ENCODE measurements at places on chromosomes 5 and 9.

GRCh38 chr5:54861212-54861894 is 124.0 kb downstream of the ESM1 start:
- DNase-seq, result no peak
- H3K4me3 ChIP-seq, result no peak overlapping the region
- no peaks in the 10 kb centered on the region for H3K4me1 ChIP-seq
- H3K27me3 ChIP-seq, result peaks cover 3% of the 10 kb centered on the region
- H3K27ac ChIP-seq, result no peak overlapping the region
- no peaks in the 10 kb centered on the region for H3K36me3 ChIP-seq

DNA sequence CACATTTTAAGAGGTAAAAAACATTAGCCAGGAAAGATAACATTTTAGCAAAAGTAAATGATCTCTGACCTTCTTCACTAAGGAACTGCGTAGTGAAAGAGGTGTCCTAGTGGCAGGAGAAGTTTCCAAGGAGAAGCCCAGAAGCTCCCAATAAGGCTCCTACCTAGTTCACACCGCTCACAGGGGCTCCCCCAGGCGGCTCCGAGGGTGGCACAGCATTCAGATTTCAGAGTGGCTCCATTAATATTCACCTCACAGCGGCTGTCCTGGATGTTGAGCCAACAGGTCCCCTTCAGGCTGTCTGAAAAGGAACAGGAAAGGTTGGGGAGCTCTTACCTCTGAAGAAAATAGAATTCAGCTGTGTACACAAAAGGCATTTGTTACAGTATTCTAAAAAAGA is 187.3 kb downstream of the FBN2 start:
- H3K4me3 ChIP-seq, result no peak overlapping the region
- no peaks in the 10 kb centered on the region for H3K27me3 ChIP-seq
- no peaks in the 10 kb centered on the region for H3K36me3 ChIP-seq
- no peaks in the 10 kb centered on the region for H3K4me1 ChIP-seq
- DNase-seq, result no peak

GRCh38 chr5:38638656-38639055 is 82.2 kb upstream of the LIFR start:
- H3K27ac ChIP-seq, result no peak overlapping the region
- peaks cover 4% of the 10 kb centered on the region for H3K27me3 ChIP-seq
- no peak for DNase-seq
- no peak overlapping the region for H3K4me3 ChIP-seq
- H3K36me3 ChIP-seq, result no peaks in the 10 kb centered on the region

- peaks cover 3% of the 10 kb centered on the region for H3K4me1 ChIP-seq
- H3K36me3 ChIP-seq, result peaks cover 81% of the 10 kb centered on the region
- no peak overlapping the region for H3K4me3 ChIP-seq
- no peak overlapping the region for H3K27ac ChIP-seq
- H3K27me3 ChIP-seq, result no peaks in the 10 kb centered on the region
Measured at GRCh38 chr9:131608493-131609037, 63.2 kb downstream of the PRRT1B start.

DNA sequence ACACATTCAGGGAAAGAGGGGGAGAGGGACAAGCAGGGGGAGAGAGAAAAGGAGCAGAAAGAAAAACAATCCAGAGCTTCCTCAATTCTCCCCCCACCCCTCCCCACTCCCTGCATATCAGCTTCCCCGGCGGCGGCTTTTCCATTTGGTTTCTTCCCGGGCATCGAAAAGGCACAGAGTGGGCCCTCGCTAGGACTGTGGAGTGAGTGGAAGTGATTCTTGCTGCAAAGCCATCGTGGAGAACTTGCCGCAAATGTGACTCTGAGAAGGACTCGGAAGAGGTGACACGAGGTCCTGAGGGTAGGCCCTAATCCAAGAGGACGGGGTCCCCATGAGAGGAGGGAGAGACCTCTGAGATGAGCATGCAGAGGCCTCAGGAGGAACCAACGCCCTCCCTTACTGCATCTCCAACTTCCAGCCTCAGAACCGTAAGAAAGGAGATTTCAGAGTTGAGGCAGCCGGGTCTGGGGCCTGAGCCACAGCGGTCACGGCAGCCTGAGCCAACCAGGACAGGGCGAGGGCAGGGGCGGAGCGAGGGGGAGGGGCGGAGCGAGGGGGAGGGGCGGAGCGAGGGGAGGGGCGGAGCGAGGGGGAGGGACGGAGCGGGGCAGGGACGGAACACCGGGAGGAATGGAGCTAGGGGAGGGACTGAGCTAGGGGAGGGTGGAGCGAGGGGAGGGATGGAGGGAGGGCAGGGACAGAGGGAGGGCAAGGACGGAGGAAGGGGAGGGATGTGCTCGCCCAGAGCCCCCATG is 21.2 kb upstream of the SARDH start:
- H3K4me1 ChIP-seq, result no peaks in the 10 kb centered on the region
- H3K4me3 ChIP-seq, result no peak overlapping the region
- no peaks in the 10 kb centered on the region for H3K27me3 ChIP-seq
- DNase-seq, result no peak
- no peaks in the 10 kb centered on the region for H3K36me3 ChIP-seq
- no peak overlapping the region for H3K27ac ChIP-seq

DNA sequence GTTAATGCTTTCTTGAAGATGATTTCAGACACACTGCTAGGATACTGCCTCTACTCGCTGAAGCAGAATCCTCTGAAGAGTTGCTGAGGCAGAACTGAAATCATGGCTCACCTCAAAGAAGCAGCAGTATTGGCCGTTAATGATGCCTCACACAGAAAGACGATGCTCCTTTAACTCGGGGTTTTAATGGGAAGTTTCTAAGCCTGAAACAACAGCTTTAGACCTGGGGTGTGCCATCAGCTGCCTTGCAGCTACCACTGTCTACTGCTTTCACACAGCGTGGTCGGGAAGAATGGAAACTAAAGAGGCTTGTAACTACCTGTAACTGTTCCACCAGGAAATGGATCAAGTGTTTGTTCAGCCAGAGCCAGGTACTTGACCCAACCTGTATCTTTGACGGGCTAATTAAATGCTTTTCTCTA is at the start of gene CTXN3:
Gene CTXN3, plus strand, starts transcription at position 65 of the 422 bp plus-strand sequence. CDS start 8,440 bp downstream, outside the sequence.
- H3K4me3 ChIP-seq, result no peak within 1 kb of the TSS
- no peak within 1 kb of the TSS for H3K27ac ChIP-seq
- DNase-seq, result no peak
- H3K4me1 ChIP-seq, result no peaks in the 10 kb centered on the region

DNA sequence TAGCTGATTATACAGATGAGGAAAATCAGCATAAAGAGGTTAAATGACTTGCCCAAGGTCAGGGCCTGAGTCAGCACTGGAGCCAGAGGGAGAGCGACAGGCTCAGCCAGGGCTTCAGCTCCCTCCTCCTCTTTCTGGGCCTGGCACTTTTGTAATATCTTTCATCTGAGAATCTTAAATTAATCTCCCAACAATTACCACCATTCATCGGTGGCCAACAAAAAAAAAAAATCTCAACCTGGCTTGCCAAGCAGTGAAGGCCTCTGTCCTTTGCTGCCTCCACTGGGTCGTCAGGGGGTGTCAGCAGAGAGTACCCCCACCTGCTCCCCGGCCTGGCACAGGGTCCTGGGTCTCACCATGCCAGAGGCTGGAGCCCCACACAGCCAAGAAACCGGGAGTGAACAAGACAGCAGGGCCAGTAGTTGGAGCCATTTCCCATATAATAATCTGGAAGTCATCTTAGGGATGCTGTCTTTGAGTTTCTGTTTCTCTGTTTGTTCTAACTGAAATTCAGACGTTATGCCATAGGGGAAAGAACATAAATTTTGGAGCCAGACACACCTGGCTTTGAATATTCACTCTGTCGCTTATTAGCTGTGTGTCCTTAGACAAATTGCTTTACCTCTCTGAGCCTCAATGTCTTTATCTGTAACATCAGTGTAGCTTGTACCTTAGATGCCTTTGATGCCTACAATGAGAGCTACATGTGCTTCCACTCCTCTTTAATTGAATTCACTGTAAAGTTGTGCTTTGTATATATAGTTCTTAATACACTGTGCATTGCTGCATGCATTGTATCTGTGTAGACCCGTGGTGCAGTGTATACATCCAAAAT is 299.9 kb upstream of the MSX2 start:
- H3K27ac ChIP-seq, result no peak overlapping the region
- H3K36me3 ChIP-seq, result no peaks in the 10 kb centered on the region
- no peak for DNase-seq
- H3K27me3 ChIP-seq, result no peaks in the 10 kb centered on the region
- peaks cover 10% of the 10 kb centered on the region for H3K4me1 ChIP-seq
- H3K4me3 ChIP-seq, result no peak overlapping the region

- H3K4me3 ChIP-seq, result no peak overlapping the region
- DNase-seq, result no peak
- no peak overlapping the region for H3K27ac ChIP-seq
- H3K36me3 ChIP-seq, result no peaks in the 10 kb centered on the region
- H3K27me3 ChIP-seq, result no peaks in the 10 kb centered on the region
Measured at GRCh38 chr5:143515829-143516228, 112.3 kb upstream of the NR3C1 start.

DNA sequence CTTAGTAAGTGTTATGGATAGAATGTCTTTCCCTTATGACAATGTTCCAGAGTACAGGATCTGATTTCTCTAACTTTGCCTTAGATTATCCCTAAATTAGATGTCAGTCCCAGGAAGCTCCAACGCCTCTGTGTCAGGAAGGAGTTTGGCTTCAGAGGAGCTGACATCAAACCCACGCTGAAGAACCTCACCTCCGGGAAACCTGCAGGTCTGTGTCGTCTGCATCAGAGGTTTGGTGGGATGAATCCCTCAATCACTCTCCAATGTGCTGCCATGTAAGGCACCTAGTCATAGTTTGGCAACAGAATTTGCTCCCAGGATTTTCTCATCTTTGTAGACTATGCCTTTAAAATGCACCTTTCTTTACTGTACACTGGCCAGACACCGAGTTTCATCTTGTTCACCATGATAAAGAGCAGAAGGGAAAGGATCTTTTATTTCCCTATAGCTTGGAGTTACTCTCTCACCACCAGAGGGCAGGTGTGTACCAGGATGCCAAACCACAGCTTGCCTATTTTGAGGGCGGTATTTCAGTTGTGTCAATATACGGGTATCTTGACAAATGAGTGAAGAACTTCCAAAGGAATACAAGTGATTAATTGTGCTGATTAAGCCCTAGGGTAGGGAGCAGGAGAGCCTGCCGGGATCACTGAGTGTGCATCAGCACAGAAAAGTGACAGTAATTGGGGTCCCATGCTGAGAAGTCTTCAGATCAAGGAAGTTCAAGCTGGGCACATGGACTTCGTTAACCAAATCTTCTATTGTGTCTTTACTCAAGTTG is 23.4 kb downstream of the MINAR2 start:
- no peak overlapping the region for H3K27ac ChIP-seq
- H3K4me1 ChIP-seq, result peaks cover 2% of the 10 kb centered on the region
- no peak overlapping the region for H3K4me3 ChIP-seq
- H3K27me3 ChIP-seq, result no peaks in the 10 kb centered on the region
- H3K36me3 ChIP-seq, result no peaks in the 10 kb centered on the region
- peak; percentile 11 for DNase-seq

DNA sequence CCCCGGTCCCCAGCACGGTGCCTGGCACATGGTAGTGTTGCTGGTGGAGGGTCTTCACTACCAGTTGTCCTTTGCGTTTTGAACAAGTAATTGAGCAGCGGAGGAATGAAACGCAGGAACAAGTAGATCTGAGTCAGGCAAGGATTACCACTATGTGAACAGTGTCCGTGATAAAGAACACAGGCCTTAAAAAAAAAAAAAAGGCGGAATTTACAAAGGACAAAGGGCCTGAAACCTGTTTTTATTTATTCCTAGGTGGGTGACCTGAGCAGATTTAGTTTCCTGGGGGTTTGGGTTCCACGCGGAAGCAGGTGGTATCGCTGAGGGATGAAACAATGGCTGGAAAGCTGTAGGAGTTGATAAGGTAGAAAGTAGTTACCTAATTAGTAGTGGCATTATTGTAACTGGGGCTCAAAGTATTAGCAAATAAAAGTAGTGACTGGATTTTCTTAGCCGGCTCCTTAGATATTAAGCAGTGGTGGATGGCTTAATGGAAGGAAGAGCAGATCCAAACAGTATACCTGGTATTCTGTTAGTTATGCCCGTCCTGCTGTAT is 1.1 kb downstream of the RUSC2 start:
- no peak overlapping the region for H3K27ac ChIP-seq
- no peak overlapping the region for H3K4me3 ChIP-seq
- peaks cover 17% of the 10 kb centered on the region for H3K4me1 ChIP-seq
- DNase-seq, result no peak

- peaks cover 6% of the 10 kb centered on the region for H3K27me3 ChIP-seq
- peaks cover 9% of the 10 kb centered on the region for H3K4me1 ChIP-seq
- no peak overlapping the region for H3K4me3 ChIP-seq
- H3K36me3 ChIP-seq, result no peaks in the 10 kb centered on the region
- no peak for DNase-seq
Measured at GRCh38 chr9:98973576-98973975, 29.9 kb downstream of the COL15A1 start.

GRCh38 chr5:67020096-67020615 is 176.4 kb downstream of the CD180 start:
- no peak for DNase-seq
- no peaks in the 10 kb centered on the region for H3K4me1 ChIP-seq
- no peak overlapping the region for H3K4me3 ChIP-seq
- H3K27me3 ChIP-seq, result no peaks in the 10 kb centered on the region
- no peak overlapping the region for H3K27ac ChIP-seq
- no peaks in the 10 kb centered on the region for H3K36me3 ChIP-seq

DNA sequence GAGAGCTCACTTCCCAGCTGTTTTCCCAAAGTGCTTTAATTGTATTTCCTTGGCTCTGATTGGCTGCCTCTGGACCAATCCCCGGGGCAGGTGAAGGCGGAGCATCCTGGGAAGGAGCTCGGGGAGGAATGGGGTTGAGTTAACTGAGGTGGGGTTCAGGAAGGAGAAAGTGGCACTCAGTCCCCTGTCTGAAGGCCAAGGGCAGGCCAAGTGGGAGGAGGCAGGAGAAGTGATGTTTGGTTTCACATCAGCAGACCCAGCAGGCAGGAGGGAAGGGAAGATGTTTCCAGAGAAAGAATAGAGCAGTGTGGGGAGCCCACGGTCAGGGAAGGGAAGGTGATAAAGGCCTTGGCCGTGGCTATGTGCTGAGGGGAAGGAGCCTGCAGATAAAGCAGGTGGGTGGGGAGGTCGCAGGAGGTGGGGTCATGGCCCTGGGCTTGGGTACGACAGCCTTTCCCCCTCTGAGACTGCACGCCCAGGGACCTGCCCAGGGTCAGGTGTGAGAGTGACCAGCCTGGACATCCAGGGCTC is 3.1 kb downstream of the TSPAN17 start:
- peaks cover 77% of the 10 kb centered on the region for H3K4me1 ChIP-seq

- no peaks in the 10 kb centered on the region for H3K36me3 ChIP-seq
- no peaks in the 10 kb centered on the region for H3K27me3 ChIP-seq
- H3K27ac ChIP-seq, result no peak overlapping the region
- no peak overlapping the region for H3K4me3 ChIP-seq
- H3K4me1 ChIP-seq, result no peaks in the 10 kb centered on the region
- DNase-seq, result no peak
Measured at GRCh38 chr5:120241400-120241799, 222.7 kb upstream of the PRR16 start.

DNA sequence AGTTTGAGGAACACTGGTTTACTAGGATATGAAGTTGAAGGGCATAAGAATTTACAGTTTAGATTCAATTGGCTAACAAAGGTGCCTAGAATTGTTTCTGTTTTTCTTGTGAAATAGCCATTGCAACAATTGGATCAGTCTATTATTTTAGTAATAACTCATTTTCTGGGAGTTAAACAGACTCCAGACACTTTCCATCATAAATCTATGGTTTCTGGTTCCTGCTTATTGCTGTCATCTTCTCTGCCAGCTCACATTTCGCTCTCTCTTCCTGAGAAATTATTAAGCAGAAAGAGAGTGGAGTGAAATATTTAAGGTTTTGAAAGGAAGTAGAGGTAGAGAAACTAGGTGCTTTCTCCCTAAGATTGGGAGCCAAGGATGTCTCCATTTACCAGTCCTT is 165.1 kb upstream of the PRR16 start:
- no peaks in the 10 kb centered on the region for H3K4me1 ChIP-seq
- no peaks in the 10 kb centered on the region for H3K36me3 ChIP-seq
- no peak overlapping the region for H3K27ac ChIP-seq
- no peak overlapping the region for H3K4me3 ChIP-seq
